ENCODE measurements at places on chromosomes 1 and 21.

GRCh38 chr21:42839271-42840231 is 39.8 kb downstream of the WDR4 start:
- DNase-seq = no peak

GRCh38 chr1:153349363-153350320 is 1.0 kb upstream of the PGLYRP4 start:
- DNase-seq = no peak

GRCh38 chr1:223304931-223305330 is 59.0 kb downstream of the SUSD4 start:
- DNase-seq = no peak

- DNase-seq = peak; percentile 26
Measured at GRCh38 chr1:212231372-212231771, 53.8 kb upstream of the PPP2R5A start.

DNA sequence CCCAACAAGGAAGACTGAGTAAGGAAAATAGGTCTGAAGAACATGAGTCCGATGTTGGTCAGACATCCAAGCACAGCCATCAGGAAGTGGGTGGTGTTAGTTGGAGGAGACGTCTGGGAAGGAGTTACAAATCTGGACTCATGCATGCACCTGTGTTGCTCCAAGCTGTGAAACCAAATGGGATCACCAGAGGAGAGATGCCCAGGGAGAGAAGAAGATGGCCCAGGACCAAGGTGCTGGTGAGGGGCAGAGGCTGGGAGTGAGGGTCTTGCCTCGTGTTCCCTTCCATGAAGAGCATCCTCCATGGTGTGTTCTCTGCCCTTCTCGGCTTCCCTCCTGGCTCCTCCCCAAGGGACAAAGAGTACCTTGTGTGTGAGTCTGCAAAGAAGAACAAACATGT is 405.6 kb downstream of the NPHP4 start:
- no peak for DNase-seq

- no peak for DNase-seq
Measured at GRCh38 chr1:163442895-163443294, 121.1 kb downstream of the NUF2 start.

DNA sequence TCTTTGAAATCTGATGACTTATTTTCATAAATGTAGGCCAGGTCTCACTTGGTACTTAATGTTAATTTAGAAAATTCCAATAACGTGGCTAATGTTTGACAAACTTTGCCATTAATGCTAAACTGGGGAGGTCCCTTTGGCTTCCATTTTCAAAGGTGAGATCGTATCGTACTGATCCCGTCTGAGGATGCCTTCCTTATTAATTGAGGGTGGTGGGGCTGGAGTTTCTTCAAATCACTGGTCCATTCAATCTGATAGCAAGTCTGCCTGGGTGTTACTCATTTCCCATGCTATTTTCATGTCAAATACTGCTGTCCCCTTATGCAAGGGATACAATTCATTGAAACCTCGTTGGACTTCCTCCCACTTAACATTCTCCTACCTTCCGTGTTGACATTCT is 327.1 kb downstream of the DISC1 start:
- DNase-seq = no peak

- DNase-seq = no peak
Measured at GRCh38 chr1:39625462-39626273, 13.8 kb downstream of the HEYL start.

DNA sequence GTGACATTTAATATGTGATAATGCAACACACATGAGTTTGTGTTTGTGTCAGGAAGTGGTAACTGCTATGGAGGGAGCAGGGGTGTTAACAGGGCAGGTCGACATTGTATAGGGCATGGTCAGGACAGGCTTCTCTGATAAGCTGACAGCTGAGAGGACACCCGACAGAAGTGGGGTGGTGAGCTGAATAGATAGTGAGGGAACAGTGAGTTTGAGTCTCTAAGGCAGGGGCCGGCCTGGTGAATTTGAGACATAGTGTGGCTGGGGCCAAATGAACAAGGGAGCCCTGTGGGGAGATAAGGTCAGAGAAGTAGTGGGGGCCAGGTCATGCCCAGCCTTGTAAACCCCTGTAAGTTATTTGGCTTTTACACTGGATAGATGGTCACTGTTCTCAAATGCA is 217.4 kb upstream of the KIAA0040 start:
- DNase-seq = no peak

DNA sequence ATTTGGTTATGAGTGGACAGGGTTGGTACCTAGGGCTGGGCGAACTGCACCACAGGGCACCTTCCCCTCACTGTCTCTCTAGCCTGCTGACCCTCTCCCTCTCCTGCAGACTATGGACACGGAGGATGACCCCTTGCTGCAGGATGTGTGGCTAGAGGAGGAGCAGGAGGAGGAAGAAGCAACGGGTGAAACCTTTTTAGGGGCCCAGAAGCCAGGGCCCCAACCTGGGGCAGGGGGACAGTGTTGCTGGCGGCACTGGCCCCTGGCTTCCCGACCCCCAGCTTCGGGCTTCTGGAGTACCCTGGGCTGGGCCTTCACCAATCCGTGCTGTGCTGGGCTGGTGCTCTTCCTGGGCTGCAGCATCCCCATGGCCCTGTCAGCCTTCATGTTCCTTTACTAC is 21.9 kb downstream of the DISP3 start:
- no peak for DNase-seq

DNA sequence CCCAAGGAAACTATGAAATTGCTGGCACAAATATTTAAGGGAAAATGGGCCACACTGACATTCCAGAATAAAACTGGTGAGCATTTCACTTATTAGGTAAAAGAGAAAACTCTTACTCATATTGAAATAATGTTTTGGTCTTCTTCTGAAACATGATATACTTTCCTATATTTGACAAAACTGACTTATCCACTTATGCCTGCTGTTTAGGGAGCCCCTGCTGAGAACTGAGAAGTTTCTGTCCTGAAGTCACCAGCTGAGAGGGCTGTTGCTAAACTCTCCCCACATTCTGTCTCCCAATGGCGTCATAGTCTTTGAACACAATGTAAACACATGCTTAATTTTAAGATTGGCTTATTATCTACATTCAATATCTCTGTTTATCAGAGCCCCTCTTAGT is 46.8 kb upstream of the ZC3H11B start:
- no peak for DNase-seq

All from CD4-positive, alpha-beta T cell treated with Interleukin-1 beta for 1 hour (primary cell).